ENCODE measurements at places on chromosomes 1 and 21.
A peak's percentile ranks its signal among the peaks of the same experiment; 100 is the strongest.

DNA sequence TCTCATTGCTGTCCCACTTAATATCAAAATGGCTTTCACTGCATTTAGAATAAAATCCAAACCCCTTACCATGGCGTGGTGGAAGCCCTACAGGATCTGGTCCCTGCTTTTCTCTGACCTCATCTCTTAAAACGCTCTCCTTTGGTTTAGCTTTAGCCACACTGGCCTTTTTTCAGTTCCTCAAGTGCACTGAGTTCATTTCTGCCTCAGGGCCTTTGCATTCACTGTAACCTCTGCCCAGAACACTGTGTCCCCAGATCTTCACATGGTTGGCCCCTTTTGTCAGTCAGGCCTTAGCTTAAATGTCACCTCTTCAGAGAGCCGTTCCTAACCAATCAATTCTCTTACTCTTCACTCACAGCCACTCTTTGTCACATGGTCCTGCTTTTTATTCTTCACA lies 21.5 kb downstream of the BCL9 start:
- no peak for DNase-seq

GRCh38 chr21:42731264-42732032 lies 78.0 kb downstream of the PDE9A start:
- peak; percentile 99 for DNase-seq

DNA sequence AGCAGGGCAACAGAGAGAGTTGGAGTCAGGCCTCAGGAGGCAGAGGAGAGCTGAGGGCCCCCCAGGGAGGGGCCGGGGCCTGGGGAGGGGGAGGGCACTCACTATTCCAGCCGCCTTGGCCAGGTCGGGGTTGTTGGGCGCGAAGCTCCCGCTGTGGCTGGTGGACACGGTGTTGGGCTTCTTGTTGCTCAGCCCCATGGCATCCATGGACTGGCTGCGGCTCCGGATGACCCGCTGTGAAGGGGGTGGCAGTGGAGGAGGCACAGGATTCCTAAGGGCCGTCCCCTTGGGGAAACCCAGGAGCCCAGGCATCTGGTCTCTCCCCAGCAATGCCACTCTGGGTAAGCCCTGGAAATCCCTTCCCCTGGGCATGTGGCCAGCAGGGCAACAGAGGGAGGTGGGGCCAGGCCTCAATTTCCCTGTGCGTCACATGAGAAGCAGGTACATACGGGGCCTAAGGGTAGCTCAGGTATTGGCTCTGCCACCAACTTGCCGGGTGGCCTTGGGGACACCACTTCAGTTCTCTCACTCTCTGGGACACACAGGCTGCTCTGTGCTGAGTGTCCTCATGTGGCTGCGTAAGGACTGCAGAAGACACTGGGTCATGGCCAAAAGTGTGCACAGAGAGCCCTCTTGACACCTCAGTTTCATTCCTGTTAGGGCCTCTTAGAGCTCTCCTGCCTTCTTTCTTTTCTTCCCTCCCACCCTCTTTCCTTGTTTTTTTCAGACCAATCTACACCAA lies 63.0 kb downstream of the RAP1GAP start:
- no peak for DNase-seq

- no peak for DNase-seq
Measured at GRCh38 chr1:38512789-38513188, 346.8 kb downstream of the RRAGC start.

GRCh38 chr1:203343956-203344754 lies 6.8 kb downstream of the FMOD start:
- no peak for DNase-seq

GRCh38 chr1:20578062-20578461 lies 10.8 kb upstream of the CDA start:
- peak; percentile 91 for DNase-seq

DNA sequence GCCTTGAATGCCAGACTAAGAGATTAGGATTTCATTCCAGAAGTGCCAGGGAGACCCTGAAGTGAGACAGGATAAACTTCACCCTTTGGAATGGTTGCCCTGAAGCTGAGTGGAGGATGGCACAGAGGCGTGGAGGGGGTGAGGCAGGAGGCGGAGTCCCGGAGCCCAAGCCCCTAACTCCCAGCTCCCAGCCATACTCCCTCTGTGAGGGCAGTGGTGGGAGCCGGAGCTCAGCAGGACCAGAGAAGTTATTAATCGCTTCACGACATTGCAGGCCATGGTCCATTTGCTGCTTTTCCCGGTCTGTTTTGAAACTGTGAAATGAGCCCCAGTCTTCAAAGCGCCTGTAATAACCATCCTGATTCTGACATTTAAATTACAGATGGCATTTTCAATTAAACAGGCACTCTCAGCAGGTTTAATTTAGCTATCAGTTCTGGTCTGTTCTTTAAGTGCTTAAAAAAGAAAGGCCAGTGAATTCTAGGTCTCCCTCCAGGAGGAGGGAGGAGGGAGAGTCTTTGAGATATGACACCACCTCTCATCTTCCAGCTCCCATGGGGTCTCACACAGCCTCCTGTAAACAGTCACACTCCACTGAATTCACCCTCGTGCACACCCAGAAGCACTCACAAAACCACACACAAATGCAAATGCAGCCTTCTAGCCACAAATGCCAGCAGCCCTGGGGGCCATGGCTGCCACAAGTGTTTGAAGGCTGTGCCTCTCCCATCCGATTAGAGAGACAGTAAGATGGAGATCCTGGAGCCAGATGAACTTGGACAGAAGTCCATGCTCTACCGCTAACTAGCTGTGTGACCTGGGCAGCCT lies 19.6 kb downstream of the FBXO2 start:
- DNase-seq, result no peak

GRCh38 chr1:19346026-19346425 lies 33.9 kb downstream of the SLC66A1 start:
- DNase-seq, result no peak

DNA sequence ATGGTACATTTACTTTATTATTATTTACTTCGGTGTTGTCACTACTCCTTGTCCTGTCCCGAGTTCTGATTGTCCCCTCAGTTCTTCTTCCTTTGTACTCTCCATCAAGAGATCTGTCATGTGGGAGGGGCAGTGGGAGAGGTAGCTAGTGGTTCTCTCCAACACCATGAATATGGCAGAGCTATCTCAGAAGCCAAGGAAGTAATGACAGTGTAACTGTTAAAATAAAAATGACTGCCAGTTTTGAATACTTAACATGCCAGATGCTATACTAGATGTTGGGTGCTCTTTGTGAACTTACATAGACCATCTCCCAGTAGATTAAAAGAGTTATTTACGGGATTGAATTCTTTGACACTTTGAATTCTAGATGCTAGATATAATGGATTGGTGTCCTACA lies 28.6 kb downstream of the IVNS1ABP start:
- DNase-seq, result no peak

DNA sequence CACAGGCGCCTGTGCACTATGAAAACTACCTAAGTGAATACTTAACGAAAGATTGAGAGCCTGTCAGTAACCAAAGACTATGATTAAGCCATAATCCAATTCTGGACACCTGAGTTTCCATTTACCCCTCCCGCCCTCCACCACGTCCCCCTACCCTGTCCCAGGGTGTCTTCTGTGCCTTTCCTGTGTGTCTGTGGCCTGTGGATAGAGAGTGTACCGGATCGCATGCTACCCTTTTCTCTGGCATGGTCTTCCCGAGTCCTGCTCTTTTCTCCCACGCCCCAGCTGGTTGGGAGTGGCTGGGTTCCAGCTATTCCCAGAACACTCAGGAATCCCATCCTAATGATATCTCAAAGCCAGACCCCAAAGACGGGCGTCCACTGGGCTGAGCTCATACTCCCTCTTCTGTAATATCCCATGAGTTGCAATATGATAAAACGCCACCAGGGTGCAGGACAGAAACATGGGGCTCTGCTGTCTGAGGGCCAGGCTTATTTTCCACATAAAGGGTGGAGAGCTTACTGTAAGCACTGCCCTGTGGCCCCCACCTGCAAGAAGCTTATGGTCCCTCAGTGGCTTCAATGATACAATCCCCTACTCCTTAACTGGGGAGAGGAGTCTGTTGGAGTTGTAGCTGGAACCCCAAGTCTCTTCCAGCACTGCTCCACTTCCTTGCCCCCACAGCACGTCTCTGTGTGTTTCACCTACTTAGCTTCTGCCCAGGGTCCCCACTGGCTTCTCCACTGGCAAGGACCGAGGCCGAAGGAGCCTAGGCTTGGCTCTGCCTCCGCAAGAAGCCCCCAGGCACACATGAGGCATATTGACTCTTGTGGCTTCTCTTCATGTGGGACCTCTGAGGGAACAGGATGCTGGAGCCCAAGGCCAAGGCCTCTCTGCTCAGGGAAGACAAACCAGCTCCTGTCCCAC lies 17.6 kb upstream of the ALX3 start:
- DNase-seq, result peak; percentile 76

DNA sequence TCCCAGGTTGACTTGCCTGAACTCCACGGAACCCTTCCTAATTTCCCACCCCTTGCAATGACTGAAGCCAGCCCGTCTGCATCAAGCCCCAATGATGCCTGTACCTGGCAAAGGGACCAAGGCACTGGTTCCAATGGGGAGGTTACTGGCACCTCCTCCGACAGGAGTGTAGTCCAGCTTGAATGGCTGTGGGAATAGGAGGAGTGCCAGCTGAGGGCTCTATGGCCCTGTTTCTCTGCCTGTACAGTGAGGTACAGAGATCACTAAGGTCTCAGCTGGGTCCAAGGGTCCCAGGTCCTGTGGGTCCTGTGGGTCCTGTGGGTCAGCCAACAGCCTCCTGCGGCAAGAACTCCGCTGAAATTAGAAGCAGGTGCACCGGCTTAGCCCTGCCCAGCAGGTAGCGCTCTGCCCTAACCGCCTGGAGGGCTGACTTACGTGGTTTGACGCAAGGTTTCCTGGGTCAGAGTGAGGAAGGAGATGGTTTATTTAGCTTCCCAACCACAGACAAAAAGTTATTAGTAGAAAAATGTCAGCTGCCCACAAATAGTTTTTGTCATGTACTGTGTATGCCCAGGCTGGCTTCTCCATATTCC lies 9.9 kb upstream of the SPRR4 start:
- peak; percentile 33 for DNase-seq

DNA sequence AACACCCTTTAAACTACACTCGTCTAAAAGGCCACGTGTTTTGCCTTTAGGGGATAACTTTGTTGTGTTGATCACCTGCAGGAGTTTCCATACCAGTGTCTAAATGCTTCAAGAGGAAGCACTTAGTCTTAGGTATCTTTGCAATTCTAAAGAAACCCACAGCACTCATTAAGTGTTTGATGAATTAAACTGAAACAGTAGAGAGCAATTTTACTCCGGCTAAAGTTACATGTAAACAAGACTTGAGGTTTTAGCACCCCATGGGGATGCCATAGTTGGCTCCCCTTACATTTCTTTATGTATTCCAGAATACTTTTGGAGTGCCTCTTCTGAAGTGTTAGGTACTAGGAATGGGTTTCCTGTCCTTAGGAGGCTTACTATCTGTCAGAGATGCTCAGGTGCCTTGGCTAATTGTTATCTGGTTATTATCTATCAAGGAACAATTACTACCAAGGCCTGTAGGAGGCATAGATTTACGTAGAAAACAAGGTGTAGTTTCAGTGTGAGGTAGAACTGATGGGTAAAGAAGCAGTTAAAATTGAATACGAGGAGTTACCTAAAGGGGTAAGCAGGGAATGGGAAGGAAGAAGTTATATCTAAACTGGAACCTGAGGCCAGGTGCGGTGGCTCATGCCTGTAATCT lies 176.8 kb upstream of the SAMSN1 start:
- DNase-seq, result no peak

- no peak for DNase-seq
Measured at GRCh38 chr21:17819877-17820229, 697 bp upstream of the C21orf91 start.

GRCh38 chr1:201476670-201477344 lies 7.8 kb upstream of the PHLDA3 start:
- DNase-seq, result peak; percentile 75

DNA sequence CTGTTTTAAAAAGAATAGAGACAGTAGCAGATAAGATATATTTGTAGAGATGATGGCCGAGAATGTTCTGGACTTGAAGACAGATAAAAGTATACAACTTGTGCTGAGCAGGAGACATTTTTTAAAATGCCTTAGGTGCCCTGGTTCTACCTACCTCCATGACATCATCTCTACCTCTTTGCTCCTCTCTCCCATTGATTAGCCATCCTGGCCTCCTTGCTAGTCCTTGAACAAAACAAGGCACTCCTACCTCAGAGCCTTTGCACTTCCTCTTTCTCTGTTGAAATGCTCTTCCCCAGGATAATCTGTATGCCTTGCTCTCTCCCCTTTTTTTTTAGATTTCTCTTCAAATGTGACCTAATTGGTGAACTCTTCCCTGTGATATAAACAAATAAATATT lies 92.6 kb upstream of the MAGI3 start:
- DNase-seq, result no peak

GRCh38 chr1:234614081-234614489 lies 4.1 kb upstream of the IRF2BP2 start:
- DNase-seq, result no peak

DNA sequence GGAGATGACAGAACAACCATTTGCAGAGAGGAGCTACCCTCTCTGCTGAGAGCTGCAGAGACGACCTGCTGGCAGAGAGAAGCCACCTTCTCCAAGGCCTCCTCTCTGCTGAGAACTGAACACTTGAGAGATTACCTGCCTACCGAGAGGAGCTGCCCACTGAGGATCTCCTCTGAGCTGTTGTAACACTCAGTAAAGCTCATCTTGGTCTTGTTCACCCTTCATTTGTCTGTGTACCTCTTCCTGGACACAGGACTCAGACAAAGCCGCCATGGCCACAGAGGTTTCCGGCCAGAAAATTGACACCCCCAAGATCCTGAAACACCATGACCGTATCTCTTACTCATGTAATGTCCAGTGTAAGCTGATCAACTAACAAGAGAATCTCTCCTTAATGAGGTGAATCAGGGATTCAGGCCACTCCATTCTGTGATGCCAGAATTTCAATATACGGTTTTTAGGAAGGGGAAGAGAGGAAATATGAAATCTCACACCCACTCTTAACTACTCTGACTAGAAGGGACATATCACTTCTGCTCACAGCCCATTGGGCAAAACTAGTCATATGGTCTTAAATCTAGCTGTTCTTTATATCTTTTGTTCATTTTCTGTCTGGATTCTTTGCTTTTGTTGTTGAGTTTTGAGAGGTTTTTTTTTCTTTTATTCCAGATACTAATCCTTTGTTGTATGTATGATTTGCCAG lies 83.8 kb downstream of the RHOU start:
- DNase-seq, result no peak

All from PC-3 (cell line).